ENCODE measurements at places on chromosomes 12 and 14.

DNA sequence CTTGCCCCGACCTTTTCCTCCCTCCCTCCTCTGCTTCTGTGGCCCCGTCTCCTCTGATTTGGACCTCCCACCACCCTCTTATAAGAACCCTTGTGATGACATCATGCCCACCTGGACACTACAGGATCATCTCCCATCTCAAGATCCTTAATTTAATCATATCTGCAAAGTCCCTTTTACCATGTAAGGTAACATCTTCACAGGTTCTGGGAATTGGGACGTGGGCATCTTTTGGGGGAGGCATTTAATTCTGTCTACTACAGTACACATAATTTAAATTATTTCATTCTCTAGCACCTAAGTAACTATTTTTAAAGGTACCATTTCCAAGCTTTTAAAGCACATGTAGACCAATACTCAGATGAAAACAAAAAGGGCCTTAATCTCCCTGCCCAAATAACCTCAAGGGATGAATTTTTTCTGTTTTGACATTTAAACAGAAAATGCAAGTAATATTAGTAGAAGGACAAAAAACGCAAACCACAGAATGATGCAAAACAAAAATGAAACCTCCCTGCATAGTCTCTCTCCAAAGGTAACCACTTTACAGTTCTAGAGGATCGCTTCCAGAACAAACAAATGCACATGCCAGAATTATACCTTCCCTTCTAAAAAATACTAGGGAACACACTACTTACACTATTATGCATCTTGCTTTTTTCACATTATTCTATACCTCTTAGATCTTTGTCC lies 222.1 kb downstream of the AACS start:
- DNase-seq = no peak

- no peak for DNase-seq
Measured at GRCh38 chr12:45326358-45326975, 110.6 kb downstream of the ANO6 start.

DNA sequence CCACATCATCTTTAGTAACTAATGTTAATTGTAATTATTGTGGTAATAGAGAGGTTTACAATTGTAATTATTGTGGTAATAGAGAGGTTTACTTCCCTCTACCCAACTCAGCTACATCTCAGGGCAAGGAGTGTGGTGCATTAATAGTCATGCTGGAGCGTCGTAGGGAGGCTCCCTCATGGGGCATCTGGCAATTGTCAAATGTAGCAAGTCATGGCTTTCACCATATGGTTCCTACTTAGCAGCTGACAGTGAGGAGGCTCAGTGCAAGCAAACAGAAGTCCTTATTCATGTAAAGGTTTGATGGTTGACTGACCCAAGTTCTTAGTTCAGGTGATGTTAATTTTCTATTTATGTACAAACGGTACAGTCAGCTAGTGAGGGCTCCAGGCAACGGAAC lies 1012.0 kb downstream of the FLRT2 start:
- DNase-seq = no peak

GRCh38 chr14:31410048-31410650 lies 10.2 kb downstream of the HEATR5A start:
- no peak for DNase-seq

DNA sequence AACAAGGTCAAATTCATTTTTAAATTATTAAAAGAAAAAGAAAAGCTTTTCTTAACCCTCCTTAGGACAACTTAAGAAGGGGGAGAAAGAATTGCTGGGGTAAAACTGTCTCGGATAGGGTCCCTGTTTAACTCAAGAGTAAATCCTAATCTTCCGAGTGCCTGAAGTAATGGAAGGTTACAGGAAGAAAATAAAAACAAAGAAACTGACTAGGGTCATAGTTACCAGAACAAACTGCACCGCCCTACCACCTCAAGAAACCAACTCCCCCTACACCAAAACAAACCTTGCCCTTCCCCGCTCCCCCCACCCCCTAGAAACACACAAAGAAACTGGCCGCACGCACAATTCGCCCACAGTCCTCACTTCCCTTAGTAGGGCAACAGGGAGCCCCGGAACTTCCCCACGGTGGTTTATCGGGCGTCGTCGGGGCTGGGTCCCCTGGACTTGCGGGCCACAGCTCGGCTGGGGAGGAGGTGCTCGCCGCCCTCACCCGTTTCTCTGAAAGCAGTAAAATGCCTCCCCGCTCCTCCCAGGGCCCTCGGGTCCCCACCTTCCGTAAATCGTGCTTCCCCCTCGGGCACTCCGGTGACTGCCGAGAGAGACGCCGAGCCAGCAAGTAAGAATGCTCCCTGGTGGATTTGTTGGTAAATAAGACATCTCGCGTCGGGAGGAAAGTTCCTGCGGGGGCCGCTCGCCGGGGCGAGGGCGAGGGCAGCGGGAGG lies 2.4 kb downstream of the SINHCAF start:
- peak; percentile 62 for DNase-seq

DNA sequence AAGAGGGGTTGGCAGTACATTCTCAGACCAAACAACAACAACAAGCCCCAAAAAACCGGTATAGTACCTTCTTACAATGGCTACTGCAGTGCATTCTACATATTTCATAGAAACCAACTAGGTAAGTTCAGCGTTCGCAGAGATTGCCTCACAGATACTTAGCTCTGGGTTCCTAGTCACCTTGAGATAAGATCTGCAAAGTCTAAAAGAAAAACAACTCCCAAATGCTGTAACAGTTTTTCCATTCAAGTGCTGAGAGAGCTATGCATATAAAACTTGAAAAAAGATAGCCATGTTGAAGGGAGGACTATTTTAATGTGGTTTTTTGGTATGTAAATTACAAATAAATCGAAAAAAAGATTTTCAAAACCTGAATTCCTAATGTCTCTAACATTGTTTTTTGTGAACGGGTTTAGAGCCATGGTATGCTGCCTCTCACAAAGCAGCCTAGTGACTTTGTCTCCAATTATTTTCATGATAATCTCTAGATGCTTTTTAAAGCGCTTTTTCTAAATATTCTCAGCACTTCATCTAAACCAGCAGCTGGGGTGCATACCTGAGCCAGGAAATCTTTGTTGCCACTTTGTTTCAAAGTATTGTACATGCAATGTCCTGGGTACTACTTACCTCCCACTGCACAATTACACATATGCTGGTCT lies 56.6 kb upstream of the CRACR2A start:
- no peak for DNase-seq

- no peak for DNase-seq
Measured at GRCh38 chr12:41634091-41634490, 446.0 kb downstream of the PDZRN4 start.

DNA sequence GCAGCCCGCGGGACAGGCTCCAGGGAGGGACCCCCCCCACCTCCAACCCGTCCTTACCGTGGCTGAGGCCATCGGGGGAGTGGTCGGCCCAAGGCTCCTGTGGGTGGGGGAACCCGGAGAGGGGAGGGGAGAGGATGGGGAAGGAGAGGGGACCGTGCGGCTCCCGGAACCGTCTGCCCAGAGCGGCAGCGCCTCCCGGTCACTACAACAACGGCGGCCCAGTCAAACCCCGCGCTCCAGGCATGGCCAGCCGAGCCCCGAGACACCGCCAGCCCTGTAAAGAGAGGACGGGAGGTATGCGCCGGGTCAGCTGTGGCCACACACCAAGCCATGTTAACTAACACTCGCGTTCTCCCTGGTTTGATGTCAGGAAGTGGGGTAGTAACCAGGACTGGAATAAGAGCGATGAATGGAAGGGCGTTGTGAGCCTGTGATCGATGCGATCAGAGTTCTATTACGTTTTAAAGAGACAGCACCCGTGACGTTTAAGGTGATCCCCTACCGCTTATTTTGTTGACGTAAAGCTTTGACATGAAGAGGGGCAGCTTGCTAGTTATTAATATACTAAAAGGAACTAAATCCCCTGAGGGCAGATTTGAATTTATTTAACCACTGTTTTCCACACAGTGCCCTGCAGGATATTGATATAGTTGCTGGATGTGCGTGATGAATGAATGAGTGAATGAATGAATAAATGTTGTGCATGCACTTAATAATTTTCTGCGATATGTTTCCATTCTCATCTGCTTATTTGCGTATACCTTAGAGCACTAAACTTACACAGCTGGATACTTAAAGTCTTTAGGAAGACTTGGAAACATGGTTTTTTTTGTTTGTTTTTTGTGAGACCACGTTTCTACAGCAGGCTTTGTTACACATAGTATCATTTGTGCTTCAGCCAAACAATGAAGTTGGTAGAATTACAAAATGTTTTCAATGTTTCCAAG lies at the start of gene POC1B:
Gene POC1B, minus strand, starts transcription at position 224 of the 947 bp plus-strand sequence. Its CDS starts 152 bp downstream, at position 72.
- peak; percentile 82 for DNase-seq
